ENCODE measurements at places on chromosomes 2 and 18. TPM values are rescaled to one million over a fixed set of nuclear protein-coding genes. Genes with fewer than 3 reads are reported as not detected.

- H3K4me1 ChIP-seq: no peaks in the 10 kb centered on the region
- DNase-seq: no peak
- no peak overlapping the region for H3K4me3 ChIP-seq
- H3K36me3 ChIP-seq: no peaks in the 10 kb centered on the region
- H3K27me3 ChIP-seq: no peaks in the 10 kb centered on the region
Measured at GRCh38 chr2:51620796-51621195, 588.9 kb upstream of the NRXN1 start.

- H3K4me1 ChIP-seq: no peaks in the 10 kb centered on the region
- H3K27me3 ChIP-seq: peaks cover 4% of the 10 kb centered on the region
- no peak overlapping the region for H3K4me3 ChIP-seq
- H3K36me3 ChIP-seq: no peaks in the 10 kb centered on the region
- DNase-seq: no peak
- no peak overlapping the region for H3K27ac ChIP-seq
Measured at GRCh38 chr2:1628893-1629292, 115.4 kb downstream of the PXDN start.

DNA sequence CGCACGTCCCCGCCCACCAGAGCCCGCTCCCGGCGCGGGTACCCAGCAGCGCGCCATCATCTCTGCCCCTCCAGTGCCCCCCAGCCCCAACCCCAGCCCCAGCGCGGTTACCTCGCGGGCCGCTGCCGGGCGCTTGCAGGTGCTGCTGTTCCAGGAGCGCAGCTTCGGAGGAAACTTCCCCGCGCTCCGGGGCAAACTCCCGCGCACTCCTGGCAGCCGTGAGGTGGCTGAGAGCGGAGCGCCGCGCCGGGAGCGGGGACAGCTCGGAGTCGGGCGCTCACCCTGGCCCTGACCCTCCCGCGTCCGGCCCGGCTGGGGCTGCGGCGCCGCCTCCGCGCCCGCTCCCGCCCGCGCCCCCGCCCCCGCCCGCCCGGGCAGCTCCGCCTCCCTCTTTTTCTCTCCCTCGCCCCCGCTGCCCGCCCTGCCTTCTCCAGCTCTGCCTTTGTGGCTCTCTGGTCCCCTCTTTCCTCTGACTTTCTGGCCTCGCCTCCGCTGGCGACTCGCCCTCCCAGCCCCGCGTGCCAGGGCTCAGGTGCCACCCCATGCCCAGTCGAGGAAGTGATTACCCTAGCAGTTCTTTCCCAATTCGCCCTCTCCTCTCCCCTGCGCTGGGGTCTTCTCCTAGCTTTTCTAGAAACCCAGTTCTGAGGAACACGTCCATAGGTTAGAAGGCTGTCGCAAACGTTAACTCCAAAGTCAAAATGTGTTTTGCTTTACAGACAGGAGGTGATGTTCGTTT is at the start of gene CHST9:
Gene CHST9, minus strand, starts transcription at position 284 of the 739 bp plus-strand sequence. CDS start 42,499 bp downstream, outside the sequence.
- no peak within 1 kb of the TSS for H3K4me3 ChIP-seq
- DNase-seq: no peak
- peaks cover 2% of the 10 kb centered on the region for H3K36me3 ChIP-seq
- H3K27me3 ChIP-seq: peaks cover 10% of the 10 kb centered on the region

- peaks cover 23% of the 10 kb centered on the region for H3K4me1 ChIP-seq
- peak overlapping the region; percentile 4 for H3K27ac ChIP-seq
- no peak overlapping the region for H3K4me3 ChIP-seq
- no peaks in the 10 kb centered on the region for H3K27me3 ChIP-seq
- peak; percentile 51 for DNase-seq
- H3K36me3 ChIP-seq: no peaks in the 10 kb centered on the region
Measured at GRCh38 chr2:239363946-239364637, 36.7 kb downstream of the HDAC4 start.

- no peak for DNase-seq
- H3K36me3 ChIP-seq: peaks cover 2% of the 10 kb centered on the region
- H3K27me3 ChIP-seq: no peaks in the 10 kb centered on the region
- H3K27ac ChIP-seq: no peak overlapping the region
- no peak overlapping the region for H3K4me3 ChIP-seq
Measured at GRCh38 chr18:76972846-76973519, 150.6 kb downstream of the ZNF236 start.

DNA sequence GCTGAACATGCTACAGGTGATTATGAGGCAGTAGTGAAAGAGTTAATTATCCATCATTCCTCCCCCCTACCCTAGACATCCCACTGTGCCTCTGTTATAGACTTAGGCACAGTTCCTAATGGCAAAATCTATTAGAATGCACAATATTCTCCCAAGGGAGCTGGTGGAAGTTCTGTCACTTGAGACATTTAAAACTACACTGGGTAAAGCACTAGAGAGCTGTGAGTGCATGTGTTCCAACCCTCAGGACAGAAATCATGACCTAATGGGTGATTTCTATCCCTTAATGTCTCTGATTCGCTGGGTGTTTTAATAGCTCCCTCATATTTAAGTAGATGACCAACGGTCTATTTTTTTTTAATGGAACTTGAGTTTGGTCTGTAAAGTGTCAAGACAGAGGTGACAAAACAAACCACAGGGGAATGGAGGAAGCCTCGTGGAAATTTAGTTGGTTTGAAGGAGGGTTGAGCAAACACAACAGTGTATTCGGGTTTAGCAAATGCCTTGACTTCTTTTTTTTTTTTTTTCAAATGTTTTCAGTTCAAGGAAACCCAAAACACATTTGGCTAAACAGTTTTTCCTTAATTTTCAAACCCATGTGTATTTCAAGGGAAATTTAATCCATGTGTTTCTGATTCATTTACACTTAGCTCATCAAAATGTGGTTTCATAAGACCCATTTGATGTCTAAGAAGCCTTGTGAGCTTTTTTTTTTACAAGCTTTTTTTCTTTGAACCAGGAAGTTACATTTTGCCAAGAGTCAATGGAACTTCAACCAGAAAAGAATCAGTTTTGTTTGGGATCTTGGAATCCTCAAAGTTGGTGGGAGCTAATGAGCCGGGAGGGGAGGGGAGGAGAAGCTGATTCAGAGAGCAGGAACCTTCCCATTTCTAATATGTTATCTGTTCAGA is 665.1 kb upstream of the ZEB2 start:
- no peak overlapping the region for H3K4me3 ChIP-seq
- no peaks in the 10 kb centered on the region for H3K4me1 ChIP-seq
- no peaks in the 10 kb centered on the region for H3K36me3 ChIP-seq

Gene LOXL3
- 1.1 TPM for total RNA-seq

Gene CLIP4
- 26.5 TPM for total RNA-seq
